ENCODE measurements at places on chromosomes 13 and 19.

- no peak for DNase-seq
Measured at GRCh38 chr13:59787679-59788078, 376.0 kb downstream of the DIAPH3 start.

DNA sequence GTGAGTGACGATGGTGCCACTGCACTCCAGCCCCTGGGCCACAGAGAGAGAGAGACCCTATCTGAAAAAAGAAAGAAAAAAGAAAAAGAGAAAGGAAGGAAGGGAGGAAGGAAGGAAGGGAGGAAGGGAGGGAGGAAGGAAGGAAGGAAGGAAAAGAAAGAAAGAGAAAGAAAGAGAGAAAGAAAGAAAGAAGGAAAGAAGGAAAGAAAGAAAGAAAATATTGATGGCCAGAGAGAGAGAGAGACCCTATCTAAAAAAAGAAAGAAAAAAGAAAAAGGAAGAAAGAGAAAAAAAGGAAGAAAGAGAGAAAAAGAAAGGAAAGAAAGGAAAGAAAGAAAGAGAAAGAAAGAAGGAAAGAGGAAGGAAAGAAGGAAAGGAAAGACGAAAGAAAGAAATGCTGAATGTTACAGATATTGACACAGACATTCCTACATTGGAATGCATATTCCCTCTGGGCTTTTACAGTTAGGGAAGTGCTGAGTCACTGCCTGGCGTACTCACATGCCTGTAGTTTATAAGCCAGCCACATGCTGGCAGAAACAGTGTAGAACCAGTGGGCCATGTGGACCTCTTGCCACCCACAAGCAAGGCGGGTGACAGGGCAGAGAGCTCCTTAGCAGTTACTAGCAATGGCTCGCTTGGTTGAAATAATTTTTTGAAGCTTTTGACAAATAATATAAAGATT, 34.6 kb upstream of the SLC46A3 start:
- no peak for DNase-seq

DNA sequence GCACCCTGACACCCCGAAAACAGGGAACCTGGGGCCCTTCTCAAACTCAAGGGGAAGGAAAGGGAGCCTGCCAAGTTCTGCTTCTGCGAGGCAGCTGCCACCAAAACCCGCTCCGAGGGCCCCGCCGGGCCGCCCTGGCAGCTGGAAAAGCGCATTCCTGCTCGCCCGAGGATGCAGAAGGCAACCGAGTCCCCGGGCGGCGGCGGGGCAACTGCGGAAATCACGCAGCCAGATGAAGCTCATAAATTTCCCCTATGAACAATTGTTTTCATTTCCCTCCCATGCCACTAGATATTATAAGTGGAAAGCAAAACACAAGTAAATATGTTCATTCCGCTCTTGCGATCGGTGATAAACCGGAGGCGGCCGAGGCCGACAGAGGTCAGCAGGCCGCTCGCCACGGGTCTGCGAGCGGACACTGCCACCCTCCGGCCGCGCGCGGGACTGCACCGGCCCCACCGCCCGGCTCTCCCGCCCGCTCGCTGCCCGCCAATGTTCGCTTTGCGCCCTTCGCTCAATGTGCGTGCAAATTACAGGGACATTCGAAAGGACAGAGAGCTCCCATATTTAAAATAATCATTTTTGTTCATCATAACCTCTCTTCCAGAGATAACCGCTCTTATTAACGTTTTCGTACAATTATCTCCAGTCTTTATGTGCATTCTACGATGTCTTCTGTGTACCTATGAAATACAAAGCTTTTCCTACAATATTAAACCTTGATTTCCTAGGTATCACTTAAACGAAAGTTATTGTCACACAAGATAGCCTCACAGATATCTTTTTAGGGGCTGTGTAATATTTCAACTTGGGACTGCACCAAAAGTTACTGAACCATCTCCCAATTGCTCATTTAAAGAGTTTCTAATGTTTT, 120.8 kb upstream of the ZNF507 start:
- DNase-seq: peak; percentile 18

- no peak for DNase-seq
Measured at GRCh38 chr13:24012648-24013047, 115.3 kb upstream of the C1QTNF9B start.

- DNase-seq: no peak
Measured at GRCh38 chr13:111058796-111059506, 56.2 kb upstream of the ARHGEF7 start.

DNA sequence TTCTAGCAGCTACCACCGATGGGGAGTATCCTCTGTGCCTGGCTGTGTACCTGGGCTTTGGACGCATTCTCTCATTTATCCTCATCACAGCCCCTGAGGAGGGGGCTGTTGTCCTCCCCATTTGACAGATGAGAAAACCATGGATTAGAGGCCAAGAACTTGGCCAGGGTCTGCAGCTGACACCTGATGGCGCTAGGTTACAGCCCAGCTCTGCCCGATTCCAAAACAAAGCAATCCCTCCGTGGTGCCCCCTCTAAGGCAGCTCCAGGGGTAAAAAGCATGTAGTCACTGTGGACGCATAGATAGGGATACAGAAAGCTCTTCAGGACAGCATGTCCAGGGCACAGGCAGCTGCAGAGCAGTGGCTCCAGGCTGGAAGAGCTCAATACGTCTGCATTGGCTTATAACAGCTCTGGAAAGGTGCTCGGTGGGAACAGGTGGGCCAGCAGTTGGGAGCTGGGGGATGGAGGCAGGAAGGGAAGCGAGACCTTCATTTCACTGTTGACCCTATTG, 35.4 kb upstream of the UQCRFS1 start:
- DNase-seq: peak; percentile 74

GRCh38 chr13:39452417-39452816, 150.6 kb downstream of the LHFPL6 start:
- no peak for DNase-seq

GRCh38 chr19:33441277-33441699, 67.8 kb downstream of the CEBPG start:
- no peak for DNase-seq
